ENCODE measurements at places on chromosomes 3 and 15.

DNA sequence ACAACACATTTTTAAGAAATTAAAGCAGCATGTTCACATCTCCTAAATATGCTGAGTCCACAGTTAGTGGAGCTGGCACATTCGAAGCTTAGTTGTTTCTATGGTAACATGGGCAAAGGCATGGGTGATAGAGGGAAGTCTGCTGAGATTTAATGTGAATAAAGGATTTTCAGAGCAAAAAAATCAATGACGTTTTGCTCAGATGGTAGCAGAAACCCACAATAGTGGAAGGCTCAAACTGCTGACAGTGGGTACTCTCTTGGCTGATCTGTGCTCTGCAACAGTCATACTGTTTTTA lies 795.1 kb upstream of the ARPP21 start:
- no peak for DNase-seq

GRCh38 chr3:138941259-138941885 lies 5.6 kb downstream of the FOXL2 start:
- no peak for DNase-seq

DNA sequence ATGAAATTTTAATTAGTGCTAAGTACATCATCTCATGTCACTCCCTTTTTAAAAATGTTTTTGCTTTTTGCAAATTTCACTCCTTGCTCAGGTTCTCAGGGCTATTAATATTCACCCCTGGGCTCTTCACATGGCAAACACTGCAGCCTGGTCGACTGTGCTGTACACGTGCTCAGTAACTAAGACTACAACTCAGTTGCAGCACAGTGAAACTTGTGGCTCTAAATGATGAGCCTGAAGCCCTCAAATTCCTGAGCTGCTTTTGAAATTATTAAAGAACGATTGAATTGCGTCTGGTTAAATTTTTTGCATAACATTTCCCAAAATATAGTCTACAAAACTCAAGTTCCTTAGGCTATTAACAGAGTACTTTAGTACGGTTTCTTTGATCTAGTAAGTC lies 159.3 kb upstream of the C2CD4B start:
- DNase-seq: no peak

DNA sequence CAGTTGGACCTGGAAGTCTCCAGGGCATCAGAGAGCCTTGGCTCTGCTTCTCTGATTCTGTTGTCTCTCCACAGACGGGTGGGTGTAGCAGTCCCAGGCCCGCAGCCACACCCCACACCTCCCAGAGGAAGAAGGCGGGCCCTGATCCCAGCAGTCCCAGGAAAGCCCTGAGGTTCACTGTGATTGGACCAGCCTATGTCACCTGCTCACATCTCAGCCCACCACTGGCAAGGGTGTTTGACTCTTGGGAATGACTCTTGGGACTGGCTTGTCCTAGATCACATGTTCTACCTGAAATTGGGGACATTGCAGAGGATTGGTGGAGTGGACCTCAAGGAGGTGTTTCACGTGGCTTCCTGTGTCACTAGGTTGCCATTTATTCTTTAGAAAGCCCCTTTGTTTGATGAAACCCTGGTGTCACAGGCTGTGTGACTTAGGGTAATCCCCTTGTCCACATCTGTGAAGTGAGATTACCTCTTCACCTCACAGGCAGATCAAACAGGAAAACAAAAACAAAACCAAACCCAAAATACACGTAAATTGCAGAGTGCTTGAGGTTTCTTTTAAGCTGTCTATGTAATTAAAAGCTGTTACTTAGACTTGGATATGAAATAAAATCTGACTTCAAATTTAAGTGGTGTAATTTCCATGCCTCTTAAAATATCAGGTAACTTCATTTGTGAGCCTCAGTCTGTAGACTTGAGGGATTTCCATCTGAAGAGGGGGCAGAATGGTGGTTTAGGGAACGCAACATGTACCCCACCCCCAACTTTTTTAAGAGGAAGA lies 26.7 kb downstream of the FLNB start:
- DNase-seq: no peak

GRCh38 chr3:122774564-122774963 lies 19.1 kb downstream of the HSPBAP1 start:
- DNase-seq: no peak

- DNase-seq: no peak
Observed at GRCh38 chr15:78988361-78988911, 43.6 kb upstream of the CTSH start.

- DNase-seq: no peak
Observed at GRCh38 chr3:13509816-13510192, 29.7 kb downstream of the HDAC11 start.

- DNase-seq: no peak
Observed at GRCh38 chr3:8665407-8665896, 20.9 kb upstream of the SSUH2 start.

DNA sequence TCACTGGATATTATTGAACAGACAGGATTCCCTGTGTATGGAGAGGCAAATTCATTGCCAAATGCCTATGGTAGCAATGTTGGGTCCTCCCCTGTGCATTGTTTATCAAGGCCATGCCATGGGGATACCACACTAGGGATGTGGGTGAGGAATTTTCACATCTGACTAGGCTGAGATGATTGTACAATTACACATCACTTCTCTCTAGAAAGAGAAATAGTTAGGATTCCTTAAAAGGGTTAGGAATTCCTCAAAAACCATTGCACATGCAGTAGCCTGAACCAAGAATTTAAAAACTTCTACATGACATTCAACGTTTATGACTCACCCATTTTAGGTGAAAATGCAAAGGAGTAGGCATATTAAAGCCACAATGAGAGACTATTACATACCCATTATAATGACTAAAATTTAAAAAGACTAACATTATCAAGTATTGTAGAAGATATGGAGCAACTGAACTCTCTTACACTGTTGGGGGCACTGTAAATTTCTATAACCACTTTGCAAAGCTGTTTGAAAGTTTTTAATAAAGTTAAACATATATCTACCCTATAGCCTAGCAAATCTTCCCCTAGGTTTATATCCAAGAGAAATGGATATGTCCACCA lies 175.9 kb downstream of the THRB start:
- DNase-seq: no peak

DNA sequence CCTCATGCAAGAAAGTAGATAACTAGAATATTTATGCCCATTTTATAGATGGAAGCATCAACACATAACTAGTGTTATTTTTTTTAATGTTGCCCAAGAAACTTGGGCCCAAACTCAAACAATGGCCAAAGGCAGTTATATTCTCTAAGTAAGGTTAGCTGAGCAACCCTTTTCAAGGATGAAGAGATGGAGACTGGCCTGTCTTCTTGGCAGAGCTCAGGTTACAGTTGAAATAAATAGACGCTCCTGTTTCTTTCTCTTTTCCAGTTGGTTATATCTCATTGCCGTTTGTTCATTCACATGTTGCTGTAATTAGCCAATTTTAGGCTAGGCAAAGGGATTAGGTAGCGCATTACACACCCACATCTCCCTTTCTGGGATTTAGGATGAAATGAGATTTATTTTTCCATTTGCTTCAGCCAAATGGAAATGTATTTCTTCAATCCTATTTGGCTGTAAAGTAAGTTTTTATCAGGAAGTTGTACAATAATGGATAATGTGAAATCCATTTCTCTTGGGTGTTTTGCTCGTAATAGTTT lies 93.2 kb downstream of the CMSS1 start:
- DNase-seq: no peak

DNA sequence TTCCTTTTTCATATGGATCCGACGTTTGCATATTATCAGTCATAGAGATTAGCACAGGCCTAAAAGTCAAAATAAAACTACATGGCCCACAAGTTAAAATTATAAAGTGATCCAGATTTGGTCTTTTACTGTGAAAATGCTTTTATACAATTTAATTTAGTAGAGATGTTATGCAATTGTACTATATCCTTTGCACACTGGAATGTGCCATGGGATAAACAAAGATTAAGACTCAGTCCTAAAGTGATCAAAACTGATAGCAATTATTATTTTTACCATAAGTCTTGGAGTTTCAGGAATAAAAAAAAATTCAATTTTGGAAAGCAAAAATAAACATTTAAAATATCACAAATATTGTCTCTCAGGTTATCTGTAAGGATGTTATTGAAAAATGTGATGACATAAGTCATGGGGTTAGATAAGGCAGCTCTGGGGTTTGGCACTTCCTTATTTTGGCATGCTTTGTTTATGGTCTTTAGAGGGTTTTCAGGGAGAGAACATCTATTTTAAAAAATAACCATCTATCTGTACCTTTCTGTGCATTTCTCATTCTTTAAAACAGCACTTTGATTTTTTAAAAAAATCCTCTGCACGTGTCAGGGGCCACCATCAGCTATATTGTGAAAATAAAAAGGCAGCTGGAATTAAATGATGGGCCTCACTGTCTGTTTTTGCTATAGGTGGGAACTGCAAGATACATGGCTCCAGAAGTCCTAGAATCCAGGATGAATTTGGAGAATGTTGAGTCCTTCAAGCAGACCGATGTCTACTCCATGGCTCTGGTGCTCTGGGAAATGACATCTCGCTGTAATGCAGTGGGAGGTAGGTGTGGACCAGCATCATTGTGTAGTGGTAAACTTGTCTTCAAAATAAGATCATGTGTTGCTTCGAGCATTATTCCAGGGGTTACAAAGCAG lies 67.3 kb downstream of the TGFBR2 start:
- DNase-seq: no peak

DNA sequence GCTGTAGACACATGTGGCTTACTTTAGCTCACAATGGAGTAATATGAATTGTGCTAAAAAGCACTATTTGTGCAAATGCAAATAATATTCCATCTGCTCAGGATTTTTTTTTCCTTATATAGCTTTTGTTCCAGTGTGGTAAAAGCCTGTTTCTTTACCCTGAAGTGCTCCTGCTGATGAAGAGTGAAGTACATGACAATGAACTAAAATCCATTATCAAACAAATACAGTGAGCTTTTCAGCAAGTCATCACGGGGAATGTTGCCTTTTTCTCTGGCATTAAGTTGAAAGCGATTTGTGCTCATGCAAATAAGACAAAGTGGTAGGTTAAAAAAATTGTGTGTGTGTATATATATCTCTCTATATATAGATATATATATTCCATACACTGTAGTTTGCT lies 28.6 kb upstream of the CCDC39 start:
- DNase-seq: no peak

Measured in stimulated activated CD8-positive, alpha-beta memory T cell treated with anti-CD3 and anti-CD28 coated beads, Interleukin-12 subunit alpha, Interleukin-12 subunit beta, amount 100 ng/mL, for 4 hours (primary cell).